Common myeloid progenitor, CD34-positive (primary cell): ENCODE measurements at places on chromosomes 6 and 20.
A peak's percentile ranks its signal among the peaks of the same experiment; 100 is the strongest.

- no peaks in the 10 kb centered on the region for H3K27me3 ChIP-seq
- no peak overlapping the region for H3K27ac ChIP-seq
- no peak for DNase-seq
- no peak overlapping the region for H3K4me3 ChIP-seq
Observed at GRCh38 chr6:33211136-33211535, 2.8 kb downstream of the RING1 start.

GRCh38 chr6:134589512-134589911 is 271.6 kb upstream of the SGK1 start:
- H3K27me3 ChIP-seq: no peaks in the 10 kb centered on the region
- H3K36me3 ChIP-seq: no peaks in the 10 kb centered on the region
- no peak overlapping the region for H3K27ac ChIP-seq
- no peaks in the 10 kb centered on the region for H3K4me1 ChIP-seq
- H3K4me3 ChIP-seq: no peak overlapping the region

DNA sequence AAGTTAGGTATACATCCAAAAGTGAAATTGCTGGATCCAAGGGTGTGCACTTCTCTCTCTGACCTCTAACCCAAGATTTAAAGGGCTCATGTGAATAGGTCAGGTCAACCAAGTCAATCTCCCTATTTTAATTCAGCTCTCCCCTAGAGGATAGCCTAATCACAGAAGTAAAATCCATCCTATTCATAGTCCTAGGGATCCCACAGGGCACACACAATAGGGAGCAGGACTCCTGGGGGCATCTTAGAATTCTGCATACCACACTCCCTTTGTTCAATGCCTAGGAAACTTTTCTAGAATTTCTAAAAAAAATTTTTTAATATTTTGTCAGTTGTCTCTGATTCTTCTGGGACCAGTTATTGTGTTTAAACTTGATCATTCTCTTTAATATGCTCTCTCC is 35.1 kb downstream of the CST9L start:
- H3K4me3 ChIP-seq: no peak overlapping the region
- H3K27ac ChIP-seq: no peak overlapping the region
- no peak for DNase-seq
- H3K4me1 ChIP-seq: no peaks in the 10 kb centered on the region
- H3K27me3 ChIP-seq: no peaks in the 10 kb centered on the region

DNA sequence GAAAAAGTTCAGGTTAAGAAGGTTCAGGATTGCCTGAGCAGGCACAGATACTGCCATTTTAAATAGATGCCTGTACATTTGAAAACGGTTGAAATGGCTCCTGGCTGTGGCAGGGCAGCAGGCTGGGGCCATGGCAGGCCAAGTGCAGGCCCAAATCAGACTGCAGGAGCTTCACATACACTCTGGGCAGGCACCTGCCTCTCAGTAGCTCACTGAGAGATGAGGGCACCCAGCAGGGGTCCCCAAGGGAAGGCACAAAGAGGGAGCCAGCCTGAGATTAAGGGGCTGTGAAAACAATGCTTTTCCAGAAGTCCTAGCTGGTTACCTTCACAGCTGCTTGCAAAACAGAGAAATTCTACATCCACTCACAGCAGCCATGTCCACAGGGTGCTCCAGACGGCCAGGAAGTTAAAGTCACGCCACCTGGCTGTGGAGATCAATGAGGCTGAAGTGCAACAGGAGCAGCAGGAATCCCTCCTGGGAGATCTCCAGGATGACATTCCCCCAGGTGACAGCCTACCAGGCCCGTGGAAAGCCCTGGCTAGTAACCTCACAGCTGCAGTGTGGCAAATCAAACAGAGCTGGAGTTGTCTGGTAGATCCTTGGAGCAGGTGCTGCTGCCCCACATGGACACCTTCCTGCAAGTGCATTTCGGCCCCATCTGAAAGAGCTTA is 6.2 kb upstream of the RAET1E start:
- H3K4me3 ChIP-seq: no peak overlapping the region
- H3K4me1 ChIP-seq: no peaks in the 10 kb centered on the region
- H3K27ac ChIP-seq: no peak overlapping the region
- DNase-seq: no peak
- H3K36me3 ChIP-seq: no peaks in the 10 kb centered on the region

GRCh38 chr6:100664274-100665040 is 199.7 kb upstream of the SIM1 start:
- no peaks in the 10 kb centered on the region for H3K36me3 ChIP-seq
- H3K4me3 ChIP-seq: no peak overlapping the region
- DNase-seq: peak; percentile 47
- no peaks in the 10 kb centered on the region for H3K27me3 ChIP-seq
- H3K4me1 ChIP-seq: no peaks in the 10 kb centered on the region

DNA sequence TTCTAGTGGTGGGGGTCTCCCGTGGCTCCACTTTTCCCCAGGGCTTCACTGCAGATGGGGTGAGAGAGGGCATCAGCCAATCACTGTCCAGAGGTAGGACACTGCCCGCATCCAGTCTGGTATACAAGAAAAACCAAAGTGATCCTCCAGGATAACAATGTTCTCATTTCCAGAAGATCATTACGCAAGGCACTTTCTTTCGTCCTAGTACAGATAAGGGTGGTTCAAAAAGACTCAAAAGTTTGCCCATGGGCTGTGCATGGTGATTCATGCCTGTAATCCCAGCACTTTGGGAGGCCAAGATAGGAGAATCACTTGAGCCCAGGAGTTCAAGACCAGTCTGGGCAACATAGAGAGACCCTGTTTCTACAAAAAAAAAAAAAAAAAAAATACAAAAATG is 16.4 kb downstream of the GMDS start:
- no peaks in the 10 kb centered on the region for H3K4me1 ChIP-seq
- H3K27me3 ChIP-seq: no peaks in the 10 kb centered on the region
- H3K4me3 ChIP-seq: no peak overlapping the region
- no peak for DNase-seq
- H3K27ac ChIP-seq: no peak overlapping the region

DNA sequence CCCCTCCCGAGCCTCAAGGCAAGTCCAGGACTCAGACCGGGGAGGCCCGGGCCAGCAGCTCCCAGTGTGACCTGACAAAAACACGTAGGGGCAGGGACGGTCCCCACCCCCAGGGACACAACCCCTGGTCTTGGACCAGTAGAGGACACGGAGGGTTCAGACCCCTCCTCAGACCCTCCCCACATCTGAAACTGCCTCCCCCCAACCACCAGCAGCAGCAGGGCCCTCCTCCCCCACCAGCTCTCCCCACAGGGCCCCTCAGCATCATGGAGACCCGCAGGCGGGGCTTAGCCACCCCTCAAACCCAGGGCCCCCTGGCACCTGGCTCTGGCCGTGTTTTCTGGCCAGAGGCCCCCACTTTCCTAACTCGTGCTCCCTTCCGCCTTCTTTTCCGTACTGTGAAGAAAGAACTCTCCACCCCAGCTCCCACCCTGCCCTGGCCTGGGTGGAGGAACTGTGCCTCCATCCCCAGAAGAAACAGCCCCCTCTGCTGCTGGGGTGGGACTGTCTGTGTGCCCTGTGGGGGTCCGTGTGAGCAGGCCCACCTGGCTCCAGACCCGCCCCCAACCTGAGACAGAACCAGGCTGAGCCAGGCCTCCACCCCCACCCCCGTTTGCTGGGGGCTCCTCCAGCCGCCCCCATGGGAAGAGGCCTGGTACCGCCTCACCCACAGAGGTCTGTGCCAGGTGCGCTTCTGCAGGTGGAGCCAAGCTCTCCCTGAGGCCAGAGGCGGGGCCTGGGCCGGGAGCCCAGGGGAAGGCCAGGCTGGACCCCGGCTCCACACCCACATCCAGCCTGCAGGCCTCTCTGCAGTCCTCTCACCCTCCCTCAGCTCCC is 39.0 kb upstream of the MDFI start:
- no peak overlapping the region for H3K27ac ChIP-seq
- no peak for DNase-seq
- H3K4me3 ChIP-seq: no peak overlapping the region
- peaks cover 4% of the 10 kb centered on the region for H3K36me3 ChIP-seq

- H3K4me1 ChIP-seq: peaks cover 16% of the 10 kb centered on the region
- no peak for DNase-seq
- no peaks in the 10 kb centered on the region for H3K36me3 ChIP-seq
- H3K27me3 ChIP-seq: no peaks in the 10 kb centered on the region
- no peak overlapping the region for H3K4me3 ChIP-seq
- no peak overlapping the region for H3K27ac ChIP-seq
Observed at GRCh38 chr20:7930343-7930742, 9.9 kb downstream of the HAO1 start.

- no peak overlapping the region for H3K4me3 ChIP-seq
- H3K27me3 ChIP-seq: no peaks in the 10 kb centered on the region
- no peak for DNase-seq
- H3K36me3 ChIP-seq: no peaks in the 10 kb centered on the region
Observed at GRCh38 chr6:56808871-56809359, 146.0 kb upstream of the BEND6 start.
